ENCODE measurements at places on chromosomes 2 and 18.

GRCh38 chr2:160494201-160494644, 616 bp upstream of the RBMS1 start:
- DNase-seq, result no peak

DNA sequence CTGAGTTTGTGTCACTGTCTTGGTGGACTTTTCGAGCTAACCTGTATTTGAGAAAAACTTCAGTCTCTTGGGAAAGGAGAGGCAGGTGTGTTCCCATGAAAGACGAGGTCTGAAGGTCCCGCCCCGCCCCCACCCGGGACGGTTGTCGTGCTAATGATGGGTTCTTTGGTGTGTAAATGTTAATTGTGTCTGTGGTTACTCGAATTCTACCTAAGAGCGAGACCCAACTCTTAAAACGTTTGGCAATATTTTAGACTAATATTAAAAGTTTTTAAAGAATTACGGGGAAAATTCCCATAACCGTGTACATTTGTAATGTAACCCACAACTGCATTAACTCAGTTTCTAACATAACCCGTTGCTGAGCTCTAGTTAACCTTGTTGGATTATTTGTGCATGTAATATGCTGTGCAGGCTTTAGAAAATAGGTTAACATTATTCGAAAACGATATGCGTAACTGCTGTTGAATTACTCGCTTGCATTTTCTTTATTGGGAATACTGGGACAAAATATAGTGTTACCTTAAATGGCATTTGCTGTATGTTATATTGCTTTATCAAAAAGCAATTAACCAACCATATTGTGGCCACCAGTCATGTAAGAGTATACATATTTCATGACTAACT, 833 bp downstream of the EPB41L5 start:
- DNase-seq, result no peak

- DNase-seq, result no peak
Observed at GRCh38 chr18:1425679-1426078, 521.0 kb downstream of the ADCYAP1 start.

DNA sequence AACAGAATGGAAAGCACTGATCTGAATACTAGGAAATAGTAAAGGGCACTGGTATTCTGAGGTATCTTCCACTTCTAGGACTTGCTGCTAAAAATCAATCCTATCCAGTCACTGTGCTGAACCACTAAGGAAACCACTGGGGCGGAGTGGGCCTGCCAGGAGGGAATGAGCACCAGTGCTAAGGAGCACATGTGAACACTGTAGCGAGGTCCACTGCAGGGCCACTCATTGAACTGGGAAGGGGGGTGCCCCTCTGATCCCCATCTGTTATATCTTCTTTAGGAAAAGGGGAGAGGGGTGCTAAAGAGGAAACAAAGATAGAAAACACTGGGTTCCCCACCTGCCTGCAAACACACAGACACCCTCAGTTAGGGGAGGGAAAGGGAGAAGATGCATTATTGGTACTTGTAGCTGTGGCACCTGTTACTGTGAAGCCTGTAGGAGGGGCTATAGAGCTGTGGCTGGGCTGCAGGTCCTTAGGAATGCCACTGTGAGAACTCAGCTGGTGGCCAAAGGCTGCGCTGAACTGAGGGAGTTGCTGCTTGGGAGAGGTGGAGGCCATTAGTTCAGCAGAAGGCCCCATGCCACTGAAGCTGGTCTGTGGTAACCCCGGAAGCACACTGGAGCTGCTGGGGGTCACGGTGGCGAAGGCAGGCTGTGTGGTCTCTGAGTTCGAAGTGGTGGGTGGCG, 81.8 kb downstream of the INO80D start:
- no peak for DNase-seq

- no peak for DNase-seq
Observed at GRCh38 chr18:77708826-77709506, 459.3 kb downstream of the GALR1 start.

GRCh38 chr2:43117521-43118143, 108.8 kb downstream of the ZFP36L2 start:
- DNase-seq, result no peak

DNA sequence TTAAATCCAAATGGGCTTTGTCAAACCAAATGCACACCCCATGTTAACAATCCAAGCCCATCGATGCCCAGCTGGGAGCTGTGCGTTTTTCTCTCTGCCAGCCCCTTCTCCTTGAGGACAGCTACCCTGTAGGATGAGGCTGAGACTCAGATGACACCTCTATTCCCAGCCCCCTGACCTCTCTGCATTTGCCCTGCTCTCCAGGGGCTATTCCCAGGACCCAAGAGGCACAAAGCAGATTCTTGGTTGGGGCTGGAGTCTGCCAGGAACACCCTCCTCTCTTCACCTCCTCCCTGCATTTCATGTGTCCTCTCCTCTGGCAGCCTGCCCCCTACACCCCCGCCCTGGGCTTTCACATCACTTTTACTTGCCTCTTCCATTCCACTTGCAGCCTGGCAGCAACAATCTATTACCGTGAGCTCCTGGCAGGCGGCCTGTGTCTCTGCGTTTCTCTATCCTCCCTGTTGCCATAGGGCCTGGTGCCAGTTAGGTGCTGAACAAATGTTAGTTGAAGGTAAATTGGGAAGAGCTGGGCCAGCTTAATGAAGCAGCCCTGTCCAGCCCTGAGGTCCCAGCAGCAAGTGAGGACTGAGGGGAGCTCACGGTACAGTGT, 51.8 kb downstream of the ADD2 start:
- DNase-seq, result no peak

GRCh38 chr18:59437851-59438569, 78.9 kb upstream of the LMAN1 start:
- no peak for DNase-seq

DNA sequence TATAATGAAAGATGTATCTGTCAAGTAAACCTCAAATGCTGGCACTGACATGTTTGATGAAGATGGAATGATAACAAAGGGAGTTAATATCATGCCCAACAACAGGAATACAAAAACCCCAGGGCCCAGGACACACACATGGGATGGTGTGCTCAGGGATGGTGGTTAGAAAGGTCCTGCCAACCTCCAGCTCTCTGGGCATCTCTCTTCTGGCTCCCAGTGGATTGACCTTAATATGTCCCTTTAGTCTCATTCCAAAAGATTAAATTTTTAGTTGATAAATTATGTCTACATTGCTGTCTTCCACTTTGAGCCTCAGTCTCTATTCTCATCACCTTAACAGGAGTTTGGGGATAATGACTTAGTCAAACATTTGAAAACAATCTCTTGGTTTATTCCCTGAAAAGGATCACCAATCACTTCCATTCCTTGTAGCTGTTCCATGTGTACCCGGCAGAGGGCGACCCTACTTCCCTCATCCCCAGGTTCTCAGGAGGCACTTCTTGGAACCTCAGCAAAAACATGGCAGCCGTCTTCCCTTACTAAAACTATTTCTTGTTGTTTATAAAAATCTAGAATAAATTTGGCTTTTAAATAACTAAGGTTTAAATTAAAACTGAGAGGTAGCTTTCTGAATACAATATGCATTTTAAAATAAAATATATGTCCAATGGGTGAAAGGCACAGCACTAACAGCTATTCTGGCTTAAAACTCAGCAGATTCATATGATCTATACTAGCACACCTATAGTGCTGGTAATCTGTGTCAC, 29.6 kb downstream of the MCEE start:
- DNase-seq, result peak; percentile 7

GRCh38 chr2:41283079-41283775, 764.6 kb upstream of the PKDCC start:
- DNase-seq, result no peak

DNA sequence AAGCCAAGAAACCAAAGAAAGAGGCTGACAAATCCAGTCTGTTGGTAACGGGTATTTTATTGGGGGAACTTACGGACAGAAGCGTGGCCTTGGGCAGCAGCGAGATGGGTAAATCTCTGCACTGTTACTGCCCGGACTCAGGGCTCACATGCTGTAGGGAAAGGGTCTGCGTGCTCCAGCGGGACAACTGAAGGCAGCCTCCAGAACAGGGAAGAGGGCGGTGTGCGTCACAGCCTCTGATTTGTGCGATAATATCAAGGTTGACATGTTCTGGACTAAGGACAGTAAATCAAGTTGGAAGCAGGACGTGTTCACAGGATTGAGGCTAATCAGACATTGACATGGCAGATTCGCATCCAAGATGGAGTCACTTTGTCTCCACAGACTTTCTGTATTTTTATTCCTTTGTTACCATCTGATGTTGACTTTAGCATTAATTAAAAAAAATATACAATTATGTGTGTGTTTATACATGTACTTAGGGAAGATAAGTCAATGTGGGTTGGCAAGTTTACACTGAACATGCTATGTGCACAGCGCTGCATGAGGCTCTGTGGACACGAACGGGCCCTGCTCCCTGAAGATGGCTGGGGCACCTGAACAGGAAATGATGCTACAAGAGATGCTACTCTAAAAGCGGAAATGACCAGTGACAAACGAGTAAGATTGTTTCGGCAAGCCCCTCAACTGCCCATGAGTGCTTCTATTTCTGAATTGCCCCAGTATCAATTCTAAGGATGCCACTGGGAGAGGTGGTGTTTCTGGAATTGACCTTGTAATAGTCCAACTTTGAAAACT, 22.6 kb upstream of the DCDC2C start:
- DNase-seq, result no peak

- no peak for DNase-seq
Observed at GRCh38 chr2:11514081-11514730, 19.6 kb upstream of the GREB1 start.

- no peak for DNase-seq
Observed at GRCh38 chr2:184923751-184924150, 325.4 kb downstream of the ZNF804A start.

DNA sequence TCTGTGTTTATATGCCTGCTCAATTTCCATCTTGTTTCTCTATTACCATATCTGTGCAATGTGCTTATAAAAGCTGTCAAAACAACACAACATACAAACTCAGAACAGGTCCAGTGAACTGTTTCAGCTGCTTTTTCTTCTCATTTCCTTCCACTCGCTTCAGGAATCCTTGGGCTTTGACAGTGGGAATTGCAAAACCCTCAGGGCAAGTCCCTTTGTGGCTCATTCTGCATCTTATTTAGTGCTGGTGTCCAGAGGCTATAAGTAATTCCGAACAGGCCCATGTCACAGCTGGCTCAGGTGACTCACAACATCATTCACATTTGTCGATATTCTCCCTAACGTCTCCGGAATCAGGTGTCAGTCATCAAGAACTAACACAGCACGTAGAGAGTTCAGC, 309.9 kb upstream of the ZNF521 start:
- no peak for DNase-seq

DNA sequence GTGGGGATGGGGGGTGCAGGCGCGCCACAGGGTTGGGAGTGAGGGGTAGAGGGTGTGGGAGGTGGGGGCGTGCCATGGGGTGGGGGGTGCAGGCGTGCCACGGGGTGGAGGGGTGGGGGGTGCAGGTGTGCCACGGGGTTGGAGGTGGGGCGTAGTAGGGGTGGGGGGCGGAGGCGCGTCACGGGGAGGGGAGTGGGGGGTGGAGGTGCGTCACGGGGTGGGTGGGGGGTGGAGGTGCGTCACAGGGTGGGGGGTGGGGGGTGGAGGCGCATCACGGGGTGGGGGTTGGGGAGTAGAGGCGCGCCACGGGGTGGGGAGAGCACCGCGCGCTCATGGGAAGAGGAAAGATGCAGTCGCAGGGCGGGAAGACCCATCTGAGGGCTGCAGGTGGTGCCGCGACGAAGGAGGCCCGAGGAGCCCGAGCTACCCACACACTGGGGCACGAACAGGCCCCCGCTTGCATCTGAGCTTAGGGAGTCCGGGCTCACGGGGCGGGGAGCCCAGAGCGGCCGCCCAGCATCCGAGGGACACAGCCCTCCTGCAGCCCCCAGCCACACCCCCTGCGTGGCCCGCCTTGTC, 37.5 kb downstream of the SNED1 start:
- no peak for DNase-seq

DNA sequence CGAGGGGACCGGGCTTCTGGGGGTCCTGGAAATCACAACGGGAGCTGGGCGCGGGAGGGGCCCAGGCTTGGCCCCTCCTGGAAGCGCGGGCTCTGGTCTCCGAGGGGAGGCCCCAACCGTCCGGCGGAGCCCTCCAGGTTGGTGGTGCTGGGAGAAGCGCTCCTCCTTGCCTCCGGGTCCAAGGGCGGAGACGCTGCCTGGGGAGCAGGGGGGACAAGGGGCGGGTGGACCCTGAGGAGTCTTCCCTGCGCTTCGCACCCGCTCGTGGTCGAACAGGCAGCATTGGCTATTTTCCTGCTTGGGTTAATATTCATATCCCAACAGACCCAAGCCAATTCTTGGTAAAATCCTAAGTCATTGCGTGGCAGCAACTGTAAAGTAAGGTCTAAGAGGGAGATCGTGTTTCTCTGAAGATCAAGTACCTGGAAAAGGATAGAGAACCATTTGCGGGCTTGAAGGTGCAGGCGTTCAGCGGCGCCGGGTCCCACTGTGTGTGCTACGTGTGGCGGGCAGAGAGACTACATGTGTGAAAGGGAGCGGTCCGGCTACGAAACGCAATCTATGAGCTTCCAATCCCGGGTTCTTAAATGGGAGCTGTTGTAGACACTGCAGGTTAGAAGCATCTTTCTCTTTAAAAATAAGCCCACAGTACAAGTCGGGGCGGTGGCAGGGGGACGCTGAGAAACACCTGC, 805 bp downstream of the CIDEA start:
- no peak for DNase-seq
